GM04503 (cell line): ENCODE measurements at places on chromosomes 7 and 10.
A peak's percentile ranks its signal among the peaks of the same experiment; 100 is the strongest.

- no peak for DNase-seq
These were observed 33.8 kb downstream of the GPR22 start for GRCh38 chr7:107503687-107504086.

- no peak for DNase-seq
These were observed 361.6 kb upstream of the SHH start for GRCh38 chr7:156173748-156174353.

- DNase-seq: no peak
These were observed 19.0 kb downstream of the HKDC1 start for GRCh38 chr10:69239136-69239535.

DNA sequence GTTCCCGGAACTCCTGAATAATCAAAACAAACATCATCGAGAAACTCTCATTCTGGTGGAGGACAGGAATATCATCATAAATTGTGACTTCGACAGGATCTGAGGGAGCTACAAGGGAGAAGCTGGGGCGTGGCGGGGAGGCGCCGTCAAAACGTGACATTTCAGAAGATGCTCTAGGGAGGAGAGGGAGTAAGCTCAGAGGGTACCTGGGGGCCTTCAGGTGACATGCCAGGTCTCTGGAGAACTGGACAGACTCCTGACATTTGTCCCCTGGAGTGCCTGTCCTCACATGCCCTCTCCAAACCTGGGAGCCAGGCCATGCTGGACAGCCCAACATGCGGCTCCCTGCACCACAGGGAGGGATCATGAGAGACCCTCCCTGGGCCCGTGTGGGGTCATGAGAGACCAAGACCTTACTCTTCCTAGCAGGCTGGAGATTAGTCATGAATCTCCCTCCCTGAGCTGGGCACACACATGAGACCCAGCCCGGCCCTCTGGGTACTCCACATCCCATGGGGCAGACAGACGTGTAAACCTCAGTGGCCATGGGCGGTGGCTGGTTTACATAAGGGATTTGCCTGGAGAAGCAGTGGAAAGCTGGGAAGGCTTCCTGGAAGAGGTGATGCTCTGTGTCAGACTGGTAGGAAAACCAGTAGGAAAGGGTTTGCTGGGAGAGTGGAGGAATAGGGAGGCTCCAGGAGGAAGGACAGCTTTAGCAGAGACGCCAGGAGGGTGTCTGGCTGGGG, 81.0 kb downstream of the MYL10 start:
- no peak for DNase-seq

DNA sequence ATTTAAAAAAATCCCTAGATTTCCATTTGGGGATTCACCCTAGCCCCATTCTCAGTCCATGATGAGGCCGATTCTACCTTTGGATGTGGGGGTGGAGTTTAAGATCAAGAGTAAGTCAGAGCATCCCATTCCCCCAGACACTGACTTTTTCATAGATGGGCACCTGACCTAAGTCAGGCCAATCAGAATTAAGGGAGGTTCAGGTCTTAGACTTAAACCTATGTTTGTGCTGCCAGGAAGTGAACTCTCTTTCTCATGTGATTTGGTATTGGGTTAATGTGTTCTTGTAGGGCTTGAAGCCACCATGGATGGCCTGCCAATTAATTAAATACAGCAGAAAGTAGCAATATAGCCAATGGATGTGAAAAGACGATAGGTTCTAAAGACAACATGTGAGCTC, 30.1 kb downstream of the HOXA1 start:
- DNase-seq: no peak

GRCh38 chr7:2107386-2108070, 125.2 kb downstream of the MAD1L1 start:
- DNase-seq: no peak

DNA sequence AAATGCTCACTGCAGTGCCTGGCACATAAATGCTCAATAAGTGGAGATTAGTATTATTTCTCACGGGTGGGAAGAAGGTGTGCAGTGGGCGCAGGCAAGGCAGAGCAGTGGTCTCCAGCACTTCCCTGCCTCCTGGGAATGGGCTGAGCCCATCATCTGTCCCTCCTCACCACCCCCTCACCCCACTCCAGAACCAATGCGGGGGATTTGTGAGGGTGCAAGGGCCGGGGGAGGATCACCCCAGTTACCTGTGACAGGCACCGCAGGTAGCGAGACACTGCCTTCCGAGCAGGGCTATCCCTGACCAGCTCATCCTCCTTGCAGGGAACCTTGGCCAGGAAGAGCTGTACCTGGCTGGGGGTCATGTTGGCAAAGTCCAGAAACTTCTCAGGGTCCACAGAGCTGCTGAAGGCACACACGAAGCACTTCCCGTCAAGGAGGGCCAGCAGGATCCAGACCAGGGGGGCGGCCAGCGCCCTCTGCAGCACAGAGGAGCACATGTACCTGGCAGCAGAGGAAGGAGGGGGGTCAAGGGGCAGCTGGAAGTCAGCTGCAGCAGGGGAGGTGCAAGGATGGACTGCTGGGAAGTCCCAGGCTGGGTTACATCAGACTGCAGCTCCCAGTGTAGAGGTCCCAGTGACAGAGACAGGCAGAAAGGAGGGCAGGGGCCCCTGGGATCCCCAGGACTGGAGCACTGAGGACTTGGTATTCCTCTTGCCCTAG, 2.8 kb downstream of the CALHM3 start:
- DNase-seq: no peak

- no peak for DNase-seq
These were observed 183.5 kb upstream of the HABP2 start for GRCh38 chr10:113369365-113369694.

DNA sequence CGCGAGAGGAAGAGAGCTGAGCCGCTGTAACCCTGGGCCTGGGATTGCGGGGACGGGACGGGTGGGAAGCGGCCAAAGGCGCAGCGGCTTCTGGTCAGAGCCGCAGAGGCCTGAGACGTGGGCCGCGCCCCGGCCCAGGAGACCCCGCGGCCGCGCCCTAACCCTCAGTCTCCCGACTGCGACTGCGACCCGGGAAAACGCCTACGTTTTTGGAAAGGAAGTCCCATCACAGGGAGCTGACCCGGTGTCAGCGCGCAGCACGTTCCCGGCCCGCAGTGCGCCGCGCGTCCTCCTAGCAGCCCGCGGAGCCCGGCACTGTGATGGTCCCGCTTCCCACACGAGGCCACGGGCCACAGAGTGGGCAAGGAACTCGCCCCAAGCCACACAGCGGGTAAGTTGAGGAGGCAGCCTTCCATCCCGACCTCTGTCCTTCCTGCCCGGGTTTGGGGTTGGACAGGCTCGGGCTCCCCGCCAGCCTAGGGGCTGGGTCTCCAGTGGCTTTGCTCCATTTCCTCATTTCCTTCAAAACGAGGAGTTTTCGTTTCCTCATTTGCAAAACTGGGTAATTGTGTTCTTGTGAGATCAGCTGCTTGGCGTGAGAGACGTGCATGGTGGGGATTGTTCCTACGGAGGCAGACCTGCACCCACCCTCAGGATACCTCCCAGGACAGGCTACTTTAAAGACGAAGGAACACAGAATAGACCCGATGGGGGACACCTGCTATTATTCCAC, 1.2 kb downstream of the GPNMB start:
- no peak for DNase-seq

GRCh38 chr7:75985009-75985517, 9.3 kb downstream of the TMEM120A start:
- no peak for DNase-seq

- no peak for DNase-seq
These were observed 29.0 kb downstream of the MRC1 start for GRCh38 chr10:17838080-17838648.

DNA sequence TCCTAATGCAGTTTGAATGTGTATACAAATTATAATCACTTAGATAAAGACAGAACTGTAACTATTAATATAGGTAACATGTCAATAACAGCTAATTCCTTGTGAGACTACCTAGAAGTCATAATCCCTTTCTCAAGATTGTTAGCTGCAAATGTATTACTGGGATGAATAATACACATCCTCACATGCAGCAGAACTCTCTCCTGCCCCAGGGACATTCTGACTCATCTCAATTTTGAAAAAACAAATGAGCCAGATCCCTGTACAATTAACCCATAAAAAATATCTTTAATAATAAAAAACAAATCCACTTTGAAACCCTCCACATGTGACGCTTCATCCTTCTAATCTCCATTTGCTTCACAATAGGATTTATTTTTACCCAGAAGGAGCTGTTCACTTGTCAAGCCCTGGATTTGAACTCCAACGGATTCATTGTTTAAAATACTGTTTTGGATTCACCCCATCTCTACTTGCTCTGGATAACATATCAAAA, 428.4 kb upstream of the TEX47 start:
- DNase-seq: no peak

DNA sequence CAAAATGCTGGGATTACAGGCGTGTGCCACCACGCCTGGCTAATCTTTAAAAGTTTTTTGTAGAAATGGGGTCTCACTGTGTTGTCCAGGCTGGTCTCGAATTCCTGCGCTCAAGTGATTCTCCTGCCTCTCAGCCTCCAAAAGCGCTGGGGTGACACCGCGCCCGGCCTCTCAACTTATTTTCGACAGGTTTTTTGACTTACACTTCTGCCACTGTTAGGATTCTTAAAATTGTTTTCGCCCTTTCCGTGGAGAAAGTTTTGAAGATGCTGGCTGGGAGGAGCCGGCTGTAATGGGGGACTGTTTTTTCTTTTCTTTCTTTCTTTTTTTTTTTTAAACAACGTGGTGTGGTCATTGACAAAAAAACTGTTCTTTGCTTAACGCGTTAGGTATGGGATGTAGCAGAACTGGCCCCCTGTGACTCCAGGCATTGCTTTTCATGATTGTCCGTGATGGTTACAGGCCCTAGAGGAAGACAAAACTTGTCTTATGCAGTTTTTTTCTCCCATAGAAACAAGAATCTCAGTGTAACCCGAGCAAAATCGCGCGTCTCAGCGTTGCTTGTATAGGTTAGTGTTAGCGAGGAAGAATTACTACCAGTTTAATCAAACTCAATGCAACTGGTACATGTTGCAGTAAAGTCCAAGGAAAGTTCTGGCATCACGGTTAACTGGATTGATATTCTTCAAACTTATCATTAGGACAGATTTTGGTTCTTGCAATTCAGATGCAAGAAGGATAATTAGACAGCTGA, 72.2 kb downstream of the DAGLB start:
- no peak for DNase-seq

DNA sequence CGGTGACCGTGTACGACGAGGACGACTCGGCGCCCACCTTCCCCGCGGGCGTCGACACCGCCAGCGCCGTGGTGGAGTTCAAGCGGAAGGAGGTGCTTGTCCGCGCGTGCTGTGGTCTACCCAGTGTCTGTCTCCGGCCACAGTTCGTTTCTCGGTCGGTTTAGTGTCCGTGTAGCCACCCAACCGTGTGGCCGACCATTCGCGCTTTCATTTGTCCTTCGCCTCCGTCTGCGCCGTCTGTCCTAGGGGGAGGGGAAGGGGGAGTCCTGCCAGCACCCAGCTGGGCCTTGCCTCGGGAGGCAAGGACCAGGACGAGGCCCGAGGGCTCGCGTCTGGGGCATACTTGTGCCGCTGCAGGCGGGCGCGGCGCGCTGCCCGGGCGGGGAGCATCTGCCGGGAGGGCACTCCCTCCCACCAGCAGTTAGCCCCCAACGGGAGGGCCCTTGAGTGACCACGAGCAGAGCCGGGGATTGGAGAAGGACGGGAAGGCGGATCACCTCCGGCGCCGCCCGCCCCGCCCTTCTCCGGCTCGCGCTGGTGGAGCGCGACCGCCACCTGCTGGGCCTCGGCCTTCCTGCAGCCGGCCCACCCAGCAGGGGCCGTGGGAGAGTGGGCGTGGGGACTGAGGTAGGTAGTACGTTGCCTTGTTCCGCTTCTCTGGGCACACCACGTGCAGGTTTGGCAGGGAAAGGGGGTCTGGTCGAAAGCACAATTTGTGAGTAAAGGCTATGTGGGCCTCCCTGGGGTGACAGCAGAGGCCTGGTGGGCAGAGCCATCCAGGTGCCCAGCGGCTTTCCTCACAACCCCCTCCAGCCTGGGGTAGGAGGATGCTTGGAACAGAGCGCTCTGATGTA, 28.5 kb downstream of the RET start:
- no peak for DNase-seq

GRCh38 chr10:99280472-99280871, 44.8 kb upstream of the HPSE2 start:
- DNase-seq: no peak

DNA sequence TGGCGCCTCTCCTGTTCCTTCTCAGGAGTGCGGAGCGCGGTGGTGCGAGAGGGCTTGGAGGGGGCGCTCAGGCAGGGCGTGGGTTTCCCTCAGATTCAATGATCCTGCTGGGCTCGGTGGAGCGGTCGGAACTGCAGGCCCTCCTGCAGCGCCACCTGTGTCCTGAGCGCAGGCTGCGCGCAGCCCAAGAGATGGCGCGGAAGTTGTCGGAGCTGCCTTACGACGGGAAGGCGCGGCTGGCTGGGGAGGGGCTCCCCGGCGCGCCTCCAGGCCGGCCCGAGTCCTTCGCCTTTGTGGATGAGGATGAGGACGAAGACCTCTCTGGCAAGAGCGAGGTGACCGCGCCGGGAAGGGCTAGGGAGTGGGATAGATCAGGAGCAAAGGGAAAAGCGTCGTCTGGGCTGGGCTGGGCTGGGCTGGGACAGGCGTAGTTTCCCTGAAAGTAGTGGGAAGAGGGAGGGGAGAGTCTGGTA, 17.0 kb downstream of the FAM131B start:
- DNase-seq: no peak

- DNase-seq: no peak
These were observed 66.0 kb upstream of the SHH start for GRCh38 chr7:155878250-155878649.

GRCh38 chr7:7221599-7222038, 39.3 kb downstream of the C1GALT1 start:
- peak; percentile 46 for DNase-seq

- no peak for DNase-seq
These were observed 123.7 kb downstream of the CUBN start for GRCh38 chr10:17005621-17006566.

DNA sequence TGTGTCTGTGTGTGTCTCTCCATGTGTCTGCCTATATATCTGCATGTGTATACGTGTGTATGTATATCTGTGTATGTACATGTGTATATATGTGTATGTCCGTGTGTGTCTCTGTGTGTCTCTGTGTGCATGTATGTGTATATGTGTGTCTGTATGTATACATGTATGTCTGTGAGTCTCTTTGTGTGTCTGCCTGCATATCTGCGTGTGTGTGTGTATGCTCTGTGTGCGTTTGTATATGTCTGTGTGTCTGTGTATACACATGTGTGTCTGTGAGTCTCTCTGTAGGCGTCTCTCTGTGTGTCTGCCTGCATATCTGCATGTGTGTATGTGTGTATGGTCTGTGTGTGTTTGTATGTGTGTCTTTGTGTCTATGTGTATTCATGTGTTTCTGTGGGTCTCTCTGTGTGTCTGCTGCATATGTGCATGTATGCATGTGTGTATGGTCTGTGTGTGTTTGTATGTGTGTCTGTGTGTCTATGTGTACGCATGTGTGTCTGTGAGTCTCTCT, 23.7 kb upstream of the KLF6 start:
- DNase-seq: no peak
